ENCODE measurements at places on chromosomes 11 and 22. TPM values are rescaled to one million over a fixed set of nuclear protein-coding genes. Genes with fewer than 3 reads are reported as not detected.

DNA sequence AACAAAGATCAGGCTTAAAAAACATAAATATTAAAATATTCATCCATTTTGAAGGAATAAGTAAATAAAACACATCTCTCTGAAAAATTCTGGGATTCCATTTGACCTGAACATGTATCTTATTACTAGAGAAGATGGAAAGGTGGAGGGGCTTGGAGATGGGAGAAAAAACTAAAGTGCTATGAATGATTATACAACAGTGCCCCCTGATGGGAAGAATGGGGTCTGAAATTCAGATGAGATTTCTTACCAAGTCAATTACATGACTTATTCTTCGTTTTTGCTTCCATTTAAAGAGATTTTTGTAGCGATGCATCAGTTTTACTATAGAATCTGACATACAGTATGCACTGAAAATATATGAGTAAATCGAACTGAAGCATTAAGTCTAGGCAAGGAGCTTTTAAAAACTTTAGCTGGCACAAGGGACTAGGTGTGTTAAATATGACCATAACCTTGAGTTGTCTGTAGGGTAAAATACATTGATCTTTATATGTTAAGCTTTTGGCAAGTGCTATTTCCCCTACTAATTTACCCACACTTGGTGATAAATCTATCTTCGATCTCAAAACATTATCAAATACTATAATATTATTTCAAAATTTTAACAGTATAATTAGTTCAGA is 718.8 kb downstream of the CNTN5 start:
- no peaks in the 10 kb centered on the region for H3K27me3 ChIP-seq
- H3K36me3 ChIP-seq = no peaks in the 10 kb centered on the region
- H3K4me1 ChIP-seq = no peaks in the 10 kb centered on the region
- H3K27ac ChIP-seq = no peak overlapping the region
- DNase-seq = peak; percentile 3

- no peak overlapping the region for H3K27ac ChIP-seq
- peaks cover 10% of the 10 kb centered on the region for H3K4me1 ChIP-seq
- H3K4me3 ChIP-seq = no peak overlapping the region
- no peak for DNase-seq
- no peaks in the 10 kb centered on the region for H3K36me3 ChIP-seq
Measured at GRCh38 chr11:13875643-13876042, 86.9 kb upstream of the SPON1 start.

DNA sequence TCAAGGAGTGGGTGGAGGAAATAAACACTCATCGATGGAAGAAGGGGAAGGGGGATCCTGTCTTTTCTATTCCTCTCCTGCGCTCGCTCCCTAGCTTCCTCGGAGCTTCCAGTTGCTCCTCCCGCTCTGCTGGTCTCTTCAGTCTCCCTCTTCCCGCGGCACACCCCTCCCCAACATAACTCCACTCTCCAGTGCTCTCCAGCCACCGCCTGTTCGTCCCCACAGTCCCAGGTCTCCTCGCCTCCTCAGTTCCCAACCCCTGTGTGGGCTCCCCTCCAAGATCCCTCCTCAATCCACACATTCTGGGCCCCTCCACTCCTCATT is 438 bp downstream of the ZW10 start:
- peaks cover 11% of the 10 kb centered on the region for H3K4me1 ChIP-seq
- peaks cover 7% of the 10 kb centered on the region for H3K36me3 ChIP-seq
- H3K4me3 ChIP-seq = peak overlapping the region; percentile 79

GRCh38 chr11:8258784-8259183 is 4.9 kb downstream of the LMO1 start:
- H3K27me3 ChIP-seq = no peaks in the 10 kb centered on the region
- 0 out of 2 replicates have a peak, but pooled peaks cover 4% of the 10 kb centered on the region for H3K4me1 ChIP-seq

- H3K27me3 ChIP-seq = no peaks in the 10 kb centered on the region
- DNase-seq = no peak
- H3K36me3 ChIP-seq = no peaks in the 10 kb centered on the region
- peaks cover 10% of the 10 kb centered on the region for H3K4me1 ChIP-seq
Measured at GRCh38 chr11:3934658-3935057, 79.2 kb downstream of the STIM1 start.

GRCh38 chr22:20290045-20290392 is 21.9 kb upstream of the RTN4R start:
- H3K36me3 ChIP-seq = no peaks in the 10 kb centered on the region
- H3K27me3 ChIP-seq = peaks cover 25% of the 10 kb centered on the region
- no peak for DNase-seq
- no peak overlapping the region for H3K4me3 ChIP-seq

- H3K4me1 ChIP-seq = peaks cover 35% of the 10 kb centered on the region
- no peak overlapping the region for H3K4me3 ChIP-seq
- H3K27ac ChIP-seq = no peak overlapping the region
Measured at GRCh38 chr11:129370715-129371114, 4.9 kb upstream of the BARX2 start.

- DNase-seq = no peak
- no peaks in the 10 kb centered on the region for H3K27me3 ChIP-seq
- no peaks in the 10 kb centered on the region for H3K36me3 ChIP-seq
Measured at GRCh38 chr11:22162756-22163155, 30.1 kb upstream of the ANO5 start.

- H3K27ac ChIP-seq = no peak overlapping the region
- no peaks in the 10 kb centered on the region for H3K36me3 ChIP-seq
- H3K4me1 ChIP-seq = no peaks in the 10 kb centered on the region
- H3K27me3 ChIP-seq = peaks cover 69% of the 10 kb centered on the region
- H3K4me3 ChIP-seq = no peak overlapping the region
Measured at GRCh38 chr22:49515475-49515874, 312.2 kb downstream of the BRD1 start.

The TLCD5 gene
- 7.7 TPM for total RNA-seq

The CNTN5 gene
- total RNA-seq = not detected

The SBF1 gene
- 85.2 TPM for total RNA-seq
